GM23338 (cell line): ENCODE measurements at places on chromosomes 7 and 10.

- DNase-seq: no peak
These were observed 23.0 kb downstream of the CDH23 start for GRCh38 chr10:71419750-71420149.

DNA sequence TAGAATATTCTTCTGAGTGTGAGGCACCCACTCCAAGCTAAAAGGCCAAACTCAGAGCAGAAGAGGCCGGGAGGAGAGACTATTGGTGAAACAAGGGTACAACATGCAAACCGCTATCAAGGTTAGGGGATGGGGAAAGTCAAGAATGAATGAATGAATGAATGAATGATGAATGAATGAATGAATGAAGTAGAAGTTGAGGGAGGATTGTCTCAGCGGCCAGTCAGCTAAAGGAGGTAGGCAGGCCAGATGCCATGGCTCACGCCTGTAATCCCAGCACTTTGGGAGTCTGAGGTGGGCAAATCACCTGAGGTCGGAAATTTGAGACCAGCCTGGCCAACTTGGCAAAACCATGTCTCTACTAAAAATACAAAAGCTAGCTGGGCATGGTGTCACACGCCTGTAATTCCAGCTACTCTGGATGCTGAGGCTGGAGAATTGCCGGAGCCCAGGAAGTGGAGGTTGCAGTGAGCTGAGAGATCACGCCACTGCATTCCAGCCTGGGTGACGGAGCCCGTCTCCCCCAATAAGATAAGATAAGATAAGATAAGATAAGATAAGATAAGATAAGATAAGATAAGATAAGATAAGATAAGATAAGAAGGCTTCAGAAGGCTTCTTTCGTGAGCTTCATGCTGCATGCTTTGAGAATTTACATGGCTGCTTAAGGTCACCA lies 250.8 kb downstream of the CCDC3 start:
- no peak for DNase-seq

DNA sequence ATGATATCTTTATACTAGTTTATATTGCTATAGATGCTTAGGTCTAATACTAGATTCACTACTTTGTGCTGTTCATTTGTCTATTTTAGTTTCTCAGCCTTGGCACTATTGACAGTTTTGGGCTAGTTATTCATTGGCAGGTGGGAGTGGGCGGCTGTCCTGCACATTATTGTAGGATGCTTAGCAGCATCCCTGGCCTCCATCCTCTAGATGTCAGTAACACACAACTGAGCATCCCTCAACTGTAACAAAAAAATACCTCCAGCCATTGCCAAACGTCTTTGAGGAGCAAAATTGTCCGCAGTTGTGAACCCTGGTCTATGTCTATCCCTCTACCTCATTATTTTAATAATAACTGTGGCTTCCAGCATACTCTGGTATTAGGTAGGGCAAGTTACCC lies 34.4 kb upstream of the PNLIP start:
- peak; percentile 44 for DNase-seq

DNA sequence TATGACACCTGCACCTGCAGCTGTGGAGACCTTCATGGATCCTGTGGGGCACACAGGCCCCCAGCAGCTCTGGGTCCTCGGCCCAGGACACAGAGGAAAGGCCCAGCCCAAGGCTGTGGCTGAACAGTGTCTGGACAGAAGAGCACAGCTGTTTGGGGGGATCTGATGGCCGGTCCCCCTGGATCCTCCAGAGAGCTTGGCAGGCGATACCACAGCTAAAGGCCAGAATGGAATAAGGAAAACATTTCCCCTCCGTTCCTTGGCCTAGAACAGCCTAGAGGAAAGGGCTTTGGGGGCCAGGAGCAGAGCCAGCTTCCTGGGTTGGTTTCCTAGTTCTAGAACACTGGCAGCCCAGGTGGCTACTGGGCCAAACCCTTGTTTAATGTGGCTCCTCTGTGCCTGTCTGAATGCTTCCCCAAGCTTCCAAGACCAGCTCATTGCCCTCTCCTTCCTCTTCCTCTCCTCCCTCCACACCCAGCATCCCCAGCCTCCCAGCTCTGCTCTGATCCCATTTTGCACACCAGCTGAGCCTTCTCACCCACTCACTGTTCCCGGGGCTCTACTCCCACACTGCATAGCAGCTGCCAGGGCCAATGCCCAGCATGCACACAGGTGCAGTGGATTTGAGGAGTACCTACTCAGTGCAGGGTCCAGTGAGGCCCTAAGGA lies 46.9 kb downstream of the GPAM start:
- no peak for DNase-seq

GRCh38 chr7:1253681-1254181 lies 21.1 kb downstream of the UNCX start:
- DNase-seq: no peak

GRCh38 chr7:67654642-67655041 lies 658.0 kb downstream of the TYW1 start:
- DNase-seq: no peak

- no peak for DNase-seq
These were observed 48.6 kb upstream of the PPIF start for GRCh38 chr10:79298403-79299244.

DNA sequence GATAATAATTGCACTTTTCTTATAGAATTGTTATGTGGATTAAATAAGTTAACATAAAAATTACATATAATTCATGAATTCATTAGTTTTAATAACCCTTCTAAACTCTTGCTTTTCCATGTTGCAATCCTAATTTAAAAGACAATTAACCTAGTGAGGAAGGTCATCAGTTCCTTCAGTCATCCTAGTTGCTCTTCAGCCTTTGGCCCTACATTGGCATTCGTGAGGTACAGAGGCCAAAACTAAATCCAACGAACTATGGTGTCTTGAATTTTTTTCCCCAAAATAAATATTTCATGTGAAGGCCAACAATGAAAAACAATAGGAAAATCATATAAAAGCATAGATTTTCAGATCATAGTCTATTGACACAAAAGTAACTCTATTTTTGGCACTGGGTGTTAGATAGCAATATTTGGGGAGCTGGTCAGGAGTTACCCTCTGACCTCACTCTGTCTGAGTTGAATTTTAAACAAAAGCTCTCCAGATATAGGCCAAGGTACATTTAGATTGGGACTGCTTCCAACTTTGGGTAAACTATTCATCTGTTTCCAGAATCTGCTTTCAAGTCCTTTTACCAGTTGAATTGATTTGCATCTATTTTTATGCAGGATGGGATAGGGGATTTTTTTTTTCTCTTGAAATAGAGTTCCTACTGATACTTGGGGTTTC lies 104.5 kb downstream of the SEM1 start:
- no peak for DNase-seq
